CD4-positive, alpha-beta T cell (primary cell): ENCODE measurements at places on chromosomes 3 and 15. TPM values are rescaled to one million over a fixed set of nuclear protein-coding genes. Genes with fewer than 3 reads are reported as not detected.

The SMCO1 gene
- not detected for total RNA-seq

- no peak overlapping the region for H3K27ac ChIP-seq
- H3K4me1 ChIP-seq, result no peaks in the 10 kb centered on the region
- no peak for DNase-seq
Measured at GRCh38 chr3:14620512-14620911, 31.1 kb upstream of the CCDC174 start.

- H3K4me3 ChIP-seq, result no peak overlapping the region
- H3K27ac ChIP-seq, result no peak overlapping the region
- no peak for DNase-seq
- no peaks in the 10 kb centered on the region for H3K27me3 ChIP-seq
- no peaks in the 10 kb centered on the region for H3K36me3 ChIP-seq
Measured at GRCh38 chr15:27234593-27234992, 263.6 kb downstream of the GABRG3 start.

DNA sequence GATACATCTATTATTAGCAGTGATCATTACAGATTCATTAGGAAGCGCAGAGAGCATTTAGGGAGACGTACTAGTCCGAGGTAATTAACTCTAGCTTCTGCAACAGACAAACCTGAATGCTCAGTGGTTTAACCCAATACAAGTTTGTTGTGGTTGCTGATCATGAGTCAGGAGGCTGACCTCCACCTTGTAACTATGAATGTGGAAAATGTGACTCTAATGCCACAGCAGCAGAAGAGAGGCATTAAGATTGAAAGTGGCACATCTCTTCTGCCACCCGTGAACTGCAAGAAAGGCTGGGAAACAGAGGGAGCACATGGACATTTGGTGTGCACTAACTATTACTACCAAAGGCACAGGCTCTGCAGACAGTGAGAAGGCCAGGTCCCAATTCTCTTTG lies 71.2 kb upstream of the C3orf80 start:
- H3K4me3 ChIP-seq, result no peak overlapping the region
- H3K27ac ChIP-seq, result no peak overlapping the region
- H3K4me1 ChIP-seq, result no peaks in the 10 kb centered on the region
- DNase-seq, result no peak

DNA sequence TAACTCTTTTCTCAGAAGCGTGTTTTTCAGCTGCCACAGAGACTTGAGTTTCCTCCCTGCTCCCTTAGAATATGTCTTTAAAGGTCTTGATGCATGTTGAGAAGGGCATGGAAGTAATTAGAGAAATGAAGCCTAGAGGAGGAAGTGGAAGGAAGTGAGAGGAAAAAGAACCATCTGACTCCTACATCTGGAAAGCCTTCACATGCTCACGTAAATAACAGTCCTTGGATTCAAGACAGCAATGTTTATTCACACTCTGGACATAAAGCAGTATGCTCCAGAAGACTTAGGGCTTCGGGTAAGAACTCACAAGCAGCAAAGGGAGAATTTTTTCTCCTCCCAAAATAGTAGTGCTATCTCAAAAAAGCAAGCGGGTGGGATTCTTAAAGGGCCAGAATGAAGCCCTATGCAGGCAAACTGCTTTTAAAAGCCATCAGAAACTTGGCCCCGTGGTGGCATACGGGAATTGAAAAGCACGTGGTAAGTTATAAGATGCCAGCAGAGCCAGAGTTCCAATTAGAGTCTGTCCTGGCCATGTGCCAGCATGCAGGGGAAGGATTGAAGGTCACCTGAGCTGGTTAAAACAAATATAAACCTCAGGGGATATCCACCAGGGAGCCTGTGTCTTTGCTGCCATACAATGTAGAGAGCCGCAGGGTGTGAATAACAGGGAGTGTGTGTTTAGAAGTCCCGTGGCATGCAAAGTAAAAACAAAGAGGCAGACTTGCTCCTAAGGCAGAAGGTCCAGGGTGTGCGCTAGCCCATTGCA lies 380.8 kb upstream of the NDN start:
- no peak for DNase-seq
- H3K4me3 ChIP-seq, result no peak overlapping the region
- H3K27ac ChIP-seq, result no peak overlapping the region

DNA sequence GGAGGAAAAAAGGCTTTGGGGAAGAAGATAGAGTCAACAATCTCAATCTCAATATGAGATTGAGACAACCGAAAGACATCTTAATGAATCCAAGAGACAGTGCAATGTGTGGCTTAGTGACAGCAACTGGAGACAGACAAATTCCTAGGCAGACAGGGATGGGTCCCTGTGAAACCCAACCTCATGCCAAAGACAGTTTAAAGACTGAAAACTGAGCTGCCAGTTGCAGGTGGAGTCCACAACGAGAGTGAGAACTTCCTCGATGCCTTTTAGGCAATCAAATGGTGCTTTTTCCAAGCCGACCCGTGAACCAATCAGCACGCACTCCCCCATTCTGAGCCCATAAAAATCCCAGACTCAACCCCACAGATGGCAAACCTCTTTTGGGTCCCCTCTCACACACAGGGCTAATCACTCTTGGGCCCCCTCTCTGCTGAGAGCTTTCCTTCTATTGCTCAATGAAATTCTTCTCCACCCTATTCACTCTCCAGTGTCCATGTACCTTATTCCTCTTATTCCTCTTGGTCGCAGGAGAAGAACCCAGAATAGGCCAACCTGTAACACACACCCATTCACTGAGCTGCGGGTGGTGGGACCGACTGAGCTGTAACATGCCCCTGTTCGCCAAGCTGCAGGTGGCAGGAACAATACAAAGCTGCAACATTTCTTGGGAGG lies 34.8 kb downstream of the ZMAT3 start:
- H3K27me3 ChIP-seq, result no peaks in the 10 kb centered on the region
- no peak for DNase-seq
- peak overlapping the region; percentile 28 for H3K4me3 ChIP-seq
- no peaks in the 10 kb centered on the region for H3K36me3 ChIP-seq
- peaks cover 28% of the 10 kb centered on the region for H3K4me1 ChIP-seq
- peak overlapping the region; percentile 63 for H3K27ac ChIP-seq

DNA sequence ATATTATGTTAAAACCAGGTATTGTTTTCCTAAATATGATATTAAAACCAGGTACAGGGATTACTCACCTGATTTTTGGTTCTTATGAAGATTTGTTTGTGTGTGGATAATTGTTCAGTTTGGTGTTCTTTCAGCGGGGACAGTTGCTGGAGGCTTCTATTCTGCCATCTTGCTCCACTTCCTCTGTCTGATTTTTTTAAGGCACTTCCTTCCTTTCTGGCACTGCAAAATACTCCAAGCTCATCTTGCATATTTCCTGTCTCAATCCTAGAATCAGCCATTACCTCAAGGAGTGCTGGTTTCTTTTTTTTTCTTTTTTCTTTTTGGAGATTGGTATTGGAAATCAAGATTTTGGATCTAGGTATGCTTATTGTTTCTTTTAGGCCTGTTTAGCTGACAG lies 229.9 kb downstream of the SV2B start:
- no peak overlapping the region for H3K4me3 ChIP-seq
- no peaks in the 10 kb centered on the region for H3K36me3 ChIP-seq
- H3K27me3 ChIP-seq, result no peaks in the 10 kb centered on the region

DNA sequence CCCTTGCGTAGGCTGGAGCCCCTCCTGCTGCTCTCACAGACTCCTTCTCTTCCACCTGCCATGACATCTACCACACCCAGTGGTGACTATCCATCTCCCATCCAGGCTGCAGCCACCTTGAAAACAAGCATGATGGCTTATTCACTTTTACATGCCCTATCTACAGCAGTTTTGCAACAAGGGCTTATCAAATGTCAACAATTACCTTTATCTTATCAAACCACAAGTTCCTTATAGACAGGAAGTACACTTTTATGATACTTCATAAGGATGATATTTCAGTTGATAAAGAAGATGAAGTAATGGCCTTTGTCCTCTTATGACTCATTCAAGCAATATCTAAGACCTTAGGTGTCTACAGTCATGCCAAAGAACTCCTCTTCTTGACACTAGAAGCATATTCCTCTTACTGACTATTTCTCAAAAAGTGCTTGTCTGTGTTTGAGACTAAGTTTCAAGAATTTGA lies 125.3 kb upstream of the SPRED1 start:
- no peak overlapping the region for H3K27ac ChIP-seq
- DNase-seq, result no peak
- H3K36me3 ChIP-seq, result no peaks in the 10 kb centered on the region
- no peaks in the 10 kb centered on the region for H3K27me3 ChIP-seq
- no peak overlapping the region for H3K4me3 ChIP-seq

DNA sequence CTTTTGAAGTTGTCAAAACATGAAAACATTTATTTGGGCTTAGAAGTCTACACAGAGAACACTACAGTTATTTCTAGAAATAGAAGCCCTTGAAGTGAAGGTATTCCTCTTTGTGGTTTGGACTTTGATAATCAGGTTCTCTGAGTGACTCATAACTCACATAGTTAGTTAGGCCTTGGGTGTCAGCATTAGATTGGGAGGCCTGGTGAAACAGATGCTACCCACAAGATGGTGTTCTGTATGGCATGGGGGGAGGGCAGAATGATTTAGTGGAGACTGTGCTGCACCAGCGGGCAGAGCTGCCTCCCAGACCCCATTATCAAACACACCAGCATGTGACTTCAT lies 108.9 kb upstream of the ETV5 start:
- no peaks in the 10 kb centered on the region for H3K27me3 ChIP-seq
- DNase-seq, result no peak
- H3K4me3 ChIP-seq, result no peak overlapping the region
- no peak overlapping the region for H3K27ac ChIP-seq
- H3K36me3 ChIP-seq, result no peaks in the 10 kb centered on the region
- H3K4me1 ChIP-seq, result no peaks in the 10 kb centered on the region
